ENCODE measurements at places on chromosomes 4 and X. TPM values are rescaled to one million over a fixed set of nuclear protein-coding genes. Genes with fewer than 3 reads are reported as not detected.
A peak's percentile ranks its signal among the peaks of the same experiment; 100 is the strongest.

- no peak for DNase-seq
Observed at GRCh38 chr4:67746797-67747495, 7.2 kb downstream of the GNRHR start.

GRCh38 chr4:126448086-126448845 lies 1133.5 kb downstream of the FAT4 start:
- DNase-seq, result no peak

DNA sequence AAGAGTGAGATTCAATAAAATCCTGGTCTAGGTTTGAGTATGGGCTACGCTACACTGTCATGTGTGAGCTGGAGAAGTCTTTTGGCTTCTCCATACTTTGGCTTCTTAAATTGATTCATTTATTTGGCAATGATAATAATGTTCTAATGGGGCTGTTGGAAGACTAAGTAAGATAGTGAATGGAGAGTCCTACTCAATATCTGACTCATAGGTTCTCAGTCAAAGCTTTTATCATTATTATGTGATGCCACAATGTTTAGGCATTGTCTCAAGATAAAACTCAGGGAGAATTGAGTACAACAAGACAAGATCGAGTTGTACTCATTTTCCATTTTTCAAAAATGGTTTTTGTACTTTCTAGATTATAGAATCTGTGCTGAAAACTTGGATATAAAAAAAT lies 92.5 kb upstream of the VEGFC start:
- DNase-seq, result peak; percentile 21

GRCh38 chr4:83207497-83208101 lies 77.0 kb downstream of the COQ2 start:
- DNase-seq, result peak; percentile 80

DNA sequence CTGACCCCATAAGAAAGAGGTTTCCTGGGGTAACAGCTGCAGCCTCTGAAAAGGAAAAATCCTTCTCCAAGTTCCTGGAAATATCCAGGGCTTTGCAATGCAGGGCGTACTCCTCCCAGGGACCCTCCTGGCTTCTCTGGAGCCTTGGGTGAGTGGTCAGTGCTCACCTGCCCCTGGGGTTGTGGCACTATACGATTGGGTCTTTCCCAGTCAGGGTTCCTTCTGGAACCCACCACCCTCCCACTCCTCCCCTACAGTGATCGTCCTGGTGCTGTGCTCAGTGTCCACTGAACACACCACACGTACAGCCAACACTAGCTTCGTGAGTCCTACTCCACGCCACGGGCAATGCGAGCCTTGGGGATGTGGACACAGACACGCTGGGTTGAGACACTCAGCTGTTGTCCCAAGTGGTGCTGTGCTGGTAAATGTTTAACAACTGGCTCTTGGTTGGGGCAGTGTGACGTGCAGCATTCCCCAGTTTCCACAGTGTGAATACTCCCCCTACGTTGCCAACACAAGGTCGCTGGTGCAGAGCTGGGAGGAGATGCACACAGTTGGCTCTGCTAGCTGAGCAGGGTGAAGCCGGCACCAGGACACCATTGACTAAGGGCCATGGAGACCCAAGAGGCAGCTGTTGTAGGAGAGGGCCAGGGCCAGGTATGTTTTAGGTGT lies 65.4 kb downstream of the HTRA3 start:
- DNase-seq, result no peak

DNA sequence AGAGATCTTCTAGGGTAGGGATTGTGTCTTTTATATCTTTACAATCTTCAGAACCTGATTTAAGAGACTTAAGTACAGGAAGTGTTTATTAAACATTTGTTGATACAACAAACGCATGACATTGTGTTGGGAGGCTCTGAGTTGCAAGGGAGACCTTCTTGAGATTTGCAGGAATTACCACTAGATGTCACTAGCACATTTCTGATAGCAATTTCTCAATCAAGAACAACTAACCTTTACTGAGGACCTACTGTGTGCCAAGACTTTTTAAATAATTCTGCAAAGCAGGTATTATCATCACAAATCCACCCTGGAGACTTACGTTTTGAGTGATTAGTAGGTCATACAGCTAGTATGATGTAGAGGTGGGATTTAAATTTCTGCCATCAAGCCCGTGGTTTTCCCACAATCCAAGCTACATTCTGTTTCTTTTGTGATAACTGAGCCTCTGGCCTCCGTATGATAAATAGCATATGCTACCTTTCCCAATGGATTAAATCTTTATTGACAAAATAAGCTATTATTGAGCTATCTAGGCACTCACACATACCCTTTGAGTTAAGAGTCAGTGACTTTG lies 986.0 kb downstream of the CCSER1 start:
- DNase-seq, result peak; percentile 28

DNA sequence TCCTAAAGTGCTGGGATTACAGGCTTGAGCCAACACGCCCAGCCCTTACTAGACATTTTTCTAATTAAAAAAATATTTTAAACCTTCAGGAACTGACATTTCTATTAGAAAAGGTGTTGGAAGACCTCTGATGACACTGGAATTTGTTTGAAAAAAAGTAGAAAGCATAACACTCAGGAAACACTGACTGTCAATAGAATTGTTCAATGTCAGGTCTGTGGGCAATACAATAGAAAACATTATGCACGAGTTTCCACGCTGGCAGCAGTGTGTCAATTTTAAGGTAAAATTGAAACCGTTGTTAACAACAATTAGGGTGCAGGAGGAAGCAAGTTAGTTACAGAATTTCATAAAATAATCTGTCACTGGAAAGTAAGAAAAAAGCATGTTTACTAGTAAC lies 140.7 kb upstream of the KLHL4 start:
- DNase-seq, result no peak

DNA sequence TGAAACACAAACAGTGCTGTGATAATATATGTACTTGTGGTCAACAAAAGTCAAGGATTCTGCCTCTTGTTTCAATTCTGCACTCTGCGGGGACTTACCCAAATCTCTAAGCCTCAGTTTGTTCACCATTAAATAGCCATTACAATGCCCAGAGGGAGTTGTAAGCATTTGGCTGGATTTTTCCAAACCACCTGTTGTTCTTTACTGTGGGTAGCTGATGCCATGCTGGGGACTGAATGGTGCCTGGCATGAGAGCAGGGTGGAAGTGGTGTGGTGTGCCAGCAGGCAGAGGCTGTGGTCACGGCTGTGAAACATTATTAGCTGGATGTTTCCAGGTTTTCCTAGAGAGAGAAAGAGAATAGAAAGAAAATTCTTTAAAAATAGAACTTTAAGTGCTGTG lies 60.7 kb upstream of the PAK3 start:
- DNase-seq, result no peak

DNA sequence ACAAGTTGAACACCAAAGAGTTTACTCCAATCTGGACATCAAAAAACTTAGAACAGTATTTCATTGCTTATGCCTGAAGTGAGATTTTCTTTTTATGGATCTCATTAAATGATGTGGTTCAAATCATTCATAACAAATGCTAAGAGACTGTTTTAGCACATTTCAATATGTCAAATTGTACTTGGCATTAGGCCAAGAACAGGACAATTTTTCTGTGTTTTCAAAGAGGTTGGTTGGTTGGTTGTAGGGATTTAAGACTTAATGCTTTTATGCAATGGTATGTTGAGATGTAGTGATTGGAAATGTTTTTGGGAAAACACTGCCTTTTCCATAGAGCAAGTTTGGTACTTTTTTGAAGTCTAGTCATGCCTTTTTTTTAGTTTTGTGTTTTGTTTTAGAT lies 510.4 kb downstream of the ZNF674 start:
- DNase-seq, result no peak

DNA sequence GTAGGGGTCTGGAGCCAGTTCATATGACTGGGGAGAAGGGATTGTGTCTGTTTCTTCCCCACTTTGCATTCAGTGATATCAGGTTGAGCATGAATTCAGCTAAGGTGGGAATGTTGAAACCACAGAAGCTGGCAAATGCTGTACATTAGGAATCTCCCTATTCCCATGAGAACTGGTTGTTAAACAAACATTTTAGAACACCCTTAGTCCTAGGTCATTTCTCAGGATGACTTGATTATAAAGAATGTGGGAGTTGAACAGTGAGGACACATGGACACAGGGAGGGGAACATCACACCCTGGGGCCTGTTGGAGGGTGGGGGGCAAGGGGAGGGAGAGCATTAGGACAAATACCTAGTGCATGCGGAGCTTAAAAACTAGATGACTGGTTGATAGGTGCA lies 62.6 kb upstream of the LIMCH1 start:
- DNase-seq, result peak; percentile 6

ZNF41 gene
- polyA plus RNA-seq, result 1.1 TPM

GRCh38 chr4:55736605-55737183 lies 82.9 kb upstream of the EXOC1L start:
- DNase-seq, result peak; percentile 10

DNA sequence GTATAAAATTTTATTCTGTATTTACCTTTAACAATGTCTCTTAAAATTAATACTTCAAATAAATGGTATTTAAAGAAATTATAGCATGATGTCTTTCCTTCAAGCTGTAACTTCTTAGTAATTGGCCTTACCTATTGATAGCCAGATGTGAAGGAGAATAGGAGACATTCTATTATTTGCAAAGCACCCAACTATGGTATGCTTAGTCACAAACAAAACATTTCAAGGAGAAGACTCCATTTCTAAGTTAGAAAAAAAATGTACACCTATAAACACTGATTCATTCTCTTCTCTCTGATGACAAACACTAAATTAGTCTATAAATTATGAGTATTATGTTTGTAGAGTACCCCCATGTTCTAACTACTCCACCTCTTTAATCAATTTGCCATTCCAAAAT lies 66.4 kb downstream of the NKX6-1 start:
- no peak for DNase-seq

GLOD5 gene
- polyA plus RNA-seq, result not detected

UGT2A1 gene
- polyA plus RNA-seq, result not detected

- peak; percentile 36 for DNase-seq
Observed at GRCh38 chr4:182142176-182143085, 100.8 kb upstream of the TENM3 start.

- DNase-seq, result peak; percentile 56
Observed at GRCh38 chr4:87506974-87507701, 22.0 kb downstream of the SPARCL1 start.

- DNase-seq, result peak; percentile 97
Observed at GRCh38 chr4:152679414-152680281, at the start of gene TMEM154. Gene TMEM154 (minus strand): TSS chr4:152679997. CDS start chr4:152679933, 64 bp downstream.

DNA sequence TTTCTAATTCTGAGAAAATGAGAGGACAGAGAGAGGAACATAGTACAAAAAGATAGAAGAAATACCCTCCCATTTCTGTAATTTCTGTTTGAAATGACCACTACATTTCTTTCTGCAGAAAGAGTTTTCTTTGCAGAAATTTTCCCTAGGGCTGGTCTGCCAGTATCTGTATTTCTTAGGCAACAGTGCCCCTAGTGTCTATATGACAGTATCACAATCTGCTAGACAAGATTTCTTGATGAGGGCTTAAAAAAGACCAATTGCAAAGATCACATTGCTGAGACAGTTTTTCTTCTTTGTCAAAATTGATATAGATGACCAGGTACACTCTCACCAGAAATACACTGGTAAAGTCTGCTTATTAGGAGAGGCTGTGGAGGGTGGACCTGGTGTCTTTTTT lies 81.0 kb upstream of the ZDHHC15 start:
- DNase-seq, result no peak

GAGE2A gene
- polyA plus RNA-seq, result not detected

DNA sequence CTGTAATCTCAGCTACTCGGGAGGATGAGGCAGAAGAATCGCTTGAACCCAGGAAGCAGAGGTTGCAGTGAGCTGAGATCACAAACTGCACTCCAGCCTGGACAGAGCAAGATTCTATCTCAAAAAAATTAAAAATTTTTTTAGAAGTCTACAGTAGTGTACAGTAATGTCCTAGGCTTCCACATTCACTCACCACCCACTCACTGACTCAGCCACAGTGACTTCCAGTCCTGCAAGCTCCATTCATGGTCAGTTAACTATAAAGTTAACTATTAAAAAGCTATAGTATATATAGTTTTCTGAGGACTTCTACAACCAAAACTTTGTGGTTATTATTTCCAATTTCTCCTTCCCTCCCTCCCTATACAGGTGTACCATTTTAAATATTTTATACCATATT lies 34.7 kb upstream of the NEUROG2 start:
- no peak for DNase-seq

GRCh38 chr4:11614426-11614825 lies 185.7 kb upstream of the HS3ST1 start:
- peak; percentile 85 for DNase-seq

DNA sequence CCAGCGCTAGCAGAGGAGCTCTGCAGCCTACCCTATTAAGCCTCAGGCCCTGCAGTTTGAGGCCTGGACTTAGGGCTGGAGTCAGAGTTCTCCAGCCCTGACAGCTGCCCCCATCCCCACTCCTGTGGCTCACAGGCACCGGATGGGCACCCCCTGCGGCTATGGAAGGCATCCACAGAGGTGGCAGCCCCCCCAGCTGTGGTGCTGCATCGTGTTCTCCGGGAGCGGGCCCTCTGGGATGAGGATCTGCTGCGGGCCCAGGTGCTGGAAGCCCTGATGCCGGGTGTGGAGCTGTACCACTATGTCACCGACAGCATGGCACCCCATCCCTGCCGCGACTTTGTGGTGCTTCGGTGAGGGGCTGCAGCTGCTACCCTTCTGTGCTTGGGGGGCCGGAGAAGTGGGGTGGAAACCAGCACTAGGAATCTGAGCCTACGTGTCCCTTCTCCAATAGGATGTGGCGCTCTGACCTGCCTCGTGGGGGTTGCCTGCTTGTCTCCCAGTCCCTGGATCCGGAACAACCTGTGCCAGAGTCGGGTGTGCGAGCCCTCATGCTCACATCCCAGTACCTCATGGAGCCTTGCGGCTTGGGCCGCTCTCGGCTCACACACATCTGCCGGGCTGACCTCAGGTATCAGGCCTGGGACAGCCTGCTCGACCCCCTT lies 76.2 kb downstream of the STARD8 start:
- no peak for DNase-seq

GRCh38 chrX:133583825-133584224 lies 168.5 kb upstream of the GPC4 start:
- DNase-seq, result no peak

DGAT2L6 gene
- polyA plus RNA-seq, result not detected

PRDM5 gene
- 2.1 TPM for polyA plus RNA-seq

ESX1 gene
- polyA plus RNA-seq, result not detected

- DNase-seq, result no peak
Observed at GRCh38 chrX:44039556-44039955, 66.4 kb upstream of the NDP start.

SERTM2 gene
- not detected for polyA plus RNA-seq

GAGE1 gene
- not detected for polyA plus RNA-seq

FAAH2 gene
- polyA plus RNA-seq, result 0.73 TPM

Measured in foreskin keratinocyte (primary cell).